ENCODE measurements at places on chromosomes 13 and 19. TPM values are rescaled to one million over a fixed set of nuclear protein-coding genes. Genes with fewer than 3 reads are reported as not detected.

Gene MYCBP2
- 104 TPM for total RNA-seq

Gene KANK2
- total RNA-seq = 438 TPM

Gene DAZAP1
- 45.9 TPM for total RNA-seq

Gene LMTK3
- total RNA-seq = under 0.01 TPM

Gene FBXO27
- total RNA-seq = 1.2 TPM

All from aortic smooth muscle cell (primary cell).